ENCODE measurements at places on chromosomes 13 and 19. TPM values are rescaled to one million over a fixed set of nuclear protein-coding genes. Genes with fewer than 3 reads are reported as not detected.

SULT2A1 gene
- not detected for total RNA-seq

ZNF497 gene
- total RNA-seq = 0.89 TPM

SIGLEC12 gene
- not detected for total RNA-seq

ZNF177 gene
- total RNA-seq = 0.89 TPM

LGALS7 gene
- not detected for total RNA-seq

PPP5C gene
- total RNA-seq = 86.1 TPM

KLK15 gene
- not detected for total RNA-seq

KMT5C gene
- total RNA-seq = 3.2 TPM

DNA sequence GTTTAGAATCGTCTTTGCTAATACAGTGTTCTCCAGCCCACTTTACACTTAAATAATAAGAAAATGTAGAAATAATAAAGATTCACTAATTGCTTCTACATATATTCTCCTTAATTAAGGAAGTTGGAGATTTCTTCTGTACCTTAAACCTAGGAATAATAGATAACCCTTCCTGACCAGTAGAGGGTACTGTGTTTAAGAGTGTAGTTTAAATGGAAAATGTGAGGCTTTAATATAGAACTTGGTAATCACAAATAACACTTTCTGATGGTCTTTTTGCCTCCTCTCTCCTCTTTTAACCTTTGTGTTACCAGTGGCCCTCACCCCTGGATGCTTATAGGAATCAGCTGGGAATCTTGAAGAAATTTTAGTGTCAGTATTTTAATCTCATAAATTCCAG is 20.7 kb downstream of the POMP start:
- peak; percentile 29 for DNase-seq

DNA sequence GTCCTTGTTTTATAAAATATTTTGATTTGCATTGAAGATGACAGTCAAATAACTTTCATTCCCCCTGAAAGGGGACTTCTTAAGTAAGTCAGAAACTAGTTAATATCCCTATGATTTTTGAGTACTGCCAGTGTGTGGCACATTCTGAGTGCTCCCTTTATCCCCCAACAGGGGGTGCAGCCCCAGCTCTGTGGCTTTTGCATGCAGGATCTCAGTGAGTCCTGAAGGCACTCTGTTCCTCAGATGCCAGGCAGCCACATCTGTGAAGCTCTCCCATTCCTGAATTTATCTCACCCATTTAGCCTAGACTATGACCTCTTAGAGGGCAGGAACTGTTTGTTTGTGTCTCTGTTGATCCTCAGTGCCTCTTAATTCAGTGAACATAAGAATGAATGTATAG is 123.1 kb downstream of the CDK8 start:
- DNase-seq = peak; percentile 15

DNA sequence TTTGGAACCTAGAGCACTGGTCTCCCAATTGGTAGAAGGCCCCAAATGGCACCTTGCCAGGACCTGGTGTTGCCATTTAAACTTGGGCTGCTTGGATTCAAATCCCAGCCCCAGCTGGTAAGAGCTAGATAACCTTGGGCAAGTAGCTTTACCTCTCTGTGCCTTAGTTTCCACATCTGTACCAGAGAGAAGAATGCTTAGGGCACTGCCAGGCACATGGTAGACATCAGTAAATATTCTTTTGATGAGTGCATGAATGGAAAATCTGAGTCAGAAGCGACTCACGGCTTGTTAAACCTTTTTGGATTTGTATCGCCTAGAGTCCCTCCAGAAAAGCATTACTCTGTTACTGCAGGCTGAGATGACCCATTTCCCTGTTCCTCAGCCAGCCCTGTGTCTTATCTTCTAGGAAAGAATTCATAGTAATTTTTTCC is 90.9 kb downstream of the SIPA1L3 start:
- peak; percentile 75 for DNase-seq

GRCh38 chr19:13050274-13050673 is 52.4 kb downstream of the LYL1 start:
- DNase-seq = no peak

DNA sequence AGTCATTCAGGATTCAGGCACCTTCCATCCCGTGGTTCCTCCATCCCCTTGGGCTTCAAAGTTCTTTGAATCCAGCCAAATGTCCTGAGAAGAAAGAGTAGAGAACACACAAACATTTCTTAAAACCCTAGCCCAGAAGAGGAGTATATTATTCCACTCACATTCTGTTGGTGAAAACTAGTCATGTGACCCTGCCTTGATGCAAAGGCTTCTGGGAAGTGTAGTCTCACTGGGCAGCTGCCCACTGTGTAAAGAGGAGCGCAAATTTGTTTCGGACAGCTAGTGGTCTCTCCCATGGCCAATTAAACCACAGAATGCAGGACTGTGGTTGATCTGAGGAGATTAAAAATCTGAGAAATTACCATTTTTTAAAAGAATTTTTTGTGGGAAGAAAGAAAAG is 304.4 kb downstream of the SUCLA2 start:
- DNase-seq = no peak

DNA sequence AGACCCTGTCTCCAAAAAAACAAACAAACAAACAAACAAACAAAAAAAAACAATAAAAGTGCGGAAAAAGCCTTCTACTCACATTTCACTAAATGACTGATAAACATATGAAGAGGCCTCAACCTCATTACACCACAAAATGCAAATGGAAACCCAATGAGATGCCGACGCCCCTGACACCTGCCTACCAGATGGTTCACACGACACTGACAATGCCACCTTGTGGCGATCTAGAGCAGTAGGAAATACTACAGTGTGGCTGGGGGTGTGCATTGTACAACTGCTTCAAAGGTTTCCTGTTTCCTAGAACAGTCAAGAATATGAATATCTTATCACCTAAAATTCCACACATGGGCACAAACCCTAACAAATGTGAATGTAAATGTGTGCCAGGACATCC is 14.0 kb downstream of the SCGB2B2 start:
- DNase-seq = peak; percentile 60

DNA sequence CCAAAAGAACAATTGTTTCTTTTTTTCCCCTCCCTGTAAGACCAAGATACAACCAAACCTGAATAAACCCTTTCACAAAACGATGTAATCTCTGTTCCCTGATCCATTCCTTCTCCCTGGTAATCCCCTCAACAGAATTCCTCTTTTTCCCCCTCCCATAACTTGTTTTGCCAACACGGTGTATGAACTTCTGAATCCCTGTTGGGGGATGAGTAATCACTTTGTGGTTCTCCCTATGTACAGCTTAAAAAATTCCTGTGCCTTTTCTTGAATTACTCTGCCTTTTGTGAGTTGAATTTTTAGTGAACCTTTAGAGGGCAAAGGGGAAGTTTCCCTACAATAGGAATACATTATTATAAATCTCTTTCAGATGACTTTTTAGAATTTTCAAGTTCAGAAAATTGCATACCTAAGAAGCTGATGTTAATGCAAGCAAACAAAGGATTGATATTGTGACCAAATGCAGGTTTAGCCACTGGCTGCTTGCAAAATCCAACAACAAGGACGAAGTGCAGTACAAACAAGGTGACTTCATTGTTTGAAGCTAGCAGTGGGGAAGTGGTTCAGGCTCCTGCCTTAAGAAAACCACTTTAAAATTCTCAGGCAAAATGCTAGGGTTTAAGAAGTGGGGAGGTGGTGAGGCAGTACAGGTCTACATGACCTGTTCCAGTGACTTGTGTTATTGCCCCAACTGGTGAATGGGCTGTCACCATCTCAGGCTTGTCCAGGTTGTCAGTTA is 15.0 kb upstream of the EPSTI1 start:
- no peak for DNase-seq

- DNase-seq = peak; percentile 14
These were observed 568 bp downstream of the POLR2I start for GRCh38 chr19:36113894-36114720.

DNA sequence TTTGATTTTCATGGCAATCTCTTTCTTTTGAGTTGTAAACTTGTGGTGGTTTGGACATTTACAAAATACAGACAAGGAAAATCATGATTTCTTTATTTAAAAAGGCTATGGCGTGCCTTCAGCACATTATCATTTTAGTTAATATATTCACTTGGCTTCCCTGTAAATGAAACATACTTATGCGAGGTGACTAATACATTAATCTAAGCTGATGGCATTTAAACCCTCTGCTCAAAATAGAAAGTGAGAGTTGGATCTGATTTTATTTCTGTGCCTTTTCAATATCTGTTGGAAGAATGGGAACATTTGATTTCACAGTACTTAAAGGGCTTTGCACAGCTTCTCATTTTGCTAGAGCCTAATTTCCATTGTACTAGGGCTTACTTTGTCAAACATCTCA is 289.8 kb downstream of the MTUS2 start:
- no peak for DNase-seq

DNA sequence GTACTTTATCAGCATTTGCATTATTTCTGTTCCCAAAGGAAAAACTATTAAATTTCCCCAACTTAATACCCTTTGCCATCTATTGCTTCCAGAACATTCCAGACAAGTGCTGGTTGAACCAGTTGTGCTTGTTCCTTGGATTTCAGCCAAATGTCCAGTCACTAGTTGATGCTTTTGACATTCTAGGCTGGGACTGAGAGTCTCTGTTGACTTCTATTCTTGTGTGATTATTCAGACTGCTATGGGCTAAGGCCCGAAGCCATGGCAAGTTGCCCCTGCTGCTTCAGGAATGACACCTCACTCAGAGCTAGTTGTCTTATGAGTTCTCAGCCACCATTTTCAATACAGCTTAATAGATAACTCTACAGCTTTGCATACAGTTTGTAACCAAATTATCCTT is 458.1 kb upstream of the ARGLU1 start:
- peak; percentile 72 for DNase-seq

DNA sequence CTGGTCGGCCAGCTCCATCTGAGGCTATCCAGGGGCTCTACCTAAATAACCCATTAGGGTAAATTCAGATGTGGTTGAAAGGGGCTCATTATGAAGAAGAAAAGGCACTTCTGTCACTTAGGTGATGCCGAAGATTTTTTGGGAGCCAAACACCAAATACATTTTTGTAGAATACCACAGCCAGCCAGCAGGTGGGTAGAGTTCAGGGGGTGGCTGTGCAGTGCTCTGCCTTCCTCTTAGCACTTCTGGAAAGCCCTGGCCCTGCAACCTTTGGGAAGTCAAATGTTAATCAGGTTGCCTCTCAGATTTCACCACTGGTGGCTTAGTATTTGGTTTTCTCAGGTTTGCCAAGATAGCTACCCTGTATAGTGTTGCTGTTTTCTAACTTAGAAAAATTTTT is 18.5 kb upstream of the GPR18 start:
- DNase-seq = no peak
